ENCODE measurements at places on chromosomes 1 and 21.
A peak's percentile ranks its signal among the peaks of the same experiment; 100 is the strongest.

- no peak for DNase-seq
These were observed 54.4 kb downstream of the SETD4 start for GRCh38 chr21:36005879-36006400.

DNA sequence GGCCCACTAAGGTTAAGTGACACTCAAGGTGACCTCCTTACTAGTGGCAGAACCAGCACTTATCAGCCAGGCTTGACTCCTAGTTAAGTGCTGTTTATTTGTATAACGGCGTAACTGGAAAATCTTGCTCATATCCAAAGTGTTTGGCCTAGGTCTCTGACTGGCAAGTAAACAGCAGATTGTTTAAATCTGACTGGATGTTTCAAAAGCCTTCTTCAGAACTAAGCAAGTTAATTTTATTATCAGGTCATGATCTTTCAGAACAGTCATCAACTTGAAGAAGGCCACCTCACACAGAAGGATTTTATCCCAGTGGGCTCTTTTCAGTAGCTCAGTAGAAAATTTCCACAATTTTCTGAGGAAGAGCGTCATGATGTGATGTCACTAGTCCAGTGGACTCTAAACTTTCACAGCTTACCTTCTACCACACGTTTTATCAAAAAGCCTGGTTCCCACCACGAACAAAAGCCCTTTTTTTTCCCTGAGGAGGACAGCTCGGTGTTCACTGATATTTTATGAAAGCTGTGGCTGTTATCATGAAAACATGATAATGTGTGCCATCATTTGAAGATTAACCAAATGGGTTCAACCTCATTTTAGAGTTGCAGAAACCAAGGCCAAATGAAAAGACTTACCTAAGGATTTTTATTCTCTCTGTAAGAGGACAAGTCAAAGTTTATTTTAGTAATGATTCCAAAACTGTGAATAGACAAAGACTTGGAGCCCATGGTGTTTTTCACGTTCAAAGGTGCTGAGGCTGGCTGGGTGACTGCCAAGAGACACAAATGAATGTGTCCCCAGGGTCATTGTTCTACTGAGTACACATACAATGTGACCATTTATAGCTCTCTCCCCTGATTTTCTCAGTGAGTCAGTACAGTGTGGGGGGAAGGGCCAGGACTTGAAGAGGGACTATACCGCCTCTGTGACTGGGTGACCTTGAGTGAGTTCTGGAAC lies 9.1 kb downstream of the SGIP1 start:
- DNase-seq, result peak; percentile 79

GRCh38 chr21:45336535-45336810 lies 48.8 kb upstream of the POFUT2 start:
- no peak for DNase-seq

DNA sequence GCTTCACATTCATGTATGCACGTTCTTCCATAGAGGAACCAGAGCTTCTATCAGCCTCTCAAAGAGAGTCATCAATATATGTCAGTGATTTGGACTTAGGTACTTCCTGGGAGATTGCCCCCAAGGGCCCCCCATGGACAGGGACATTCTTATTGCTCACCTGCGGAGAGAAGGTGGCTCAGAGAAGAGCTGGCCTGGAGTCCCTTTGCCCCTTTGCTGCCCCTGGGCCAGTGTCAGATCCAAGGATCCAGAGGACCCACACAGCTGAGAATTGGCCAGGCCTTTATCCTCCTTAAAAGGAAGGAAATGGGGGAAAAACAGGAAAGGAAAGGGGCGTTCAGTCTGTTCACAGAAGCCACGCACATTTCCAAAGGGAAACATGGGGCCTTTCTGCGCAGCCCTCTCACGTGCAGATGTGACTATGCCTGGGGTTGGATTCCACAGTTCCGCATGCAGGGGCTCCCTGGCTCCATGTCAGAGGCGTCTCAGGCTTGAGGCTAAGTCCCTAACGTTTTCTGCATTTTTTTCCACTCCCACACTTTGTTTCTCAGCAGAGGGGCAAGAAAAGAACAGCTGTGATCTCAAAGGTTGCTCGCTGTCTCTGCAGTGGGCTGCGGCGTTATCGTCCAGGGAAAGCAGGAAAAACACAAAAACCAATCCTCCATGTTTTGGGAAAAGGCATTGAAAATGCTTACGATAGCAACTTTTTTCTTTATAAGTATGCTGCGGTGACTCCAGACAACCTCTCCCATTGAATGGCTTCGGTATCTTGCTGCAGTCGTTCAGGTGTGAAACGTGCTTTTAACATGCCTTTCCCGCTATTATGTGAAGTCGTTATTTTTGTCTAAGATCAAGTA lies 5.9 kb downstream of the C1orf226 start:
- no peak for DNase-seq

DNA sequence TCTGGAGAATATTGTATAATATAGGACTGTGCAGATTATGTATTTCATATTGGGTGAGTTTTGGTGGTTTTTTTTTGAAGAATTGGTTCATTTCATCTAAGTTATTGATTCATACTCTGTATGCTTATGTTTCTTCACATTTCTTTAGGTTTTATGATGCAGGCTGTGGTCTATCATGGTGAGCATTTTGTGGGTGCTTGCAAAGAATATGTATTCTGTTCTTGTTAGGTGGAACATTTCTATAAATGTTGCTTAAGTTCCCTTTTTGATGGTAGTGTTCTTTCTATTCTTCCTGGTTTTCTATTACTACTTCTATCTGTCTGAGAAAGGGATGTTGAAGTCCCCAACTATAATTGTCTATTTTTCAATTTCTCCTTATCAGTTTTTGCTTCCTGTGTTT lies 42.6 kb downstream of the PKN2 start:
- no peak for DNase-seq

- DNase-seq, result no peak
These were observed 14.1 kb downstream of the PDXK start for GRCh38 chr21:43733060-43733459.

- DNase-seq, result no peak
These were observed 33.5 kb downstream of the PDPN start for GRCh38 chr1:13617108-13617507.

GRCh38 chr21:35491920-35492678 lies 443.0 kb upstream of the RUNX1 start:
- DNase-seq, result no peak

- DNase-seq, result peak; percentile 60
These were observed 43.7 kb downstream of the COL6A1 start for GRCh38 chr21:46025113-46025770.

GRCh38 chr1:173168941-173169340 lies 38.2 kb downstream of the TNFSF4 start:
- DNase-seq, result no peak

GRCh38 chr1:1430114-1430982 lies 5.1 kb upstream of the VWA1 start:
- DNase-seq, result peak; percentile 67

GRCh38 chr1:41631971-41632370 lies 147.5 kb upstream of the EDN2 start:
- DNase-seq, result peak; percentile 52

DNA sequence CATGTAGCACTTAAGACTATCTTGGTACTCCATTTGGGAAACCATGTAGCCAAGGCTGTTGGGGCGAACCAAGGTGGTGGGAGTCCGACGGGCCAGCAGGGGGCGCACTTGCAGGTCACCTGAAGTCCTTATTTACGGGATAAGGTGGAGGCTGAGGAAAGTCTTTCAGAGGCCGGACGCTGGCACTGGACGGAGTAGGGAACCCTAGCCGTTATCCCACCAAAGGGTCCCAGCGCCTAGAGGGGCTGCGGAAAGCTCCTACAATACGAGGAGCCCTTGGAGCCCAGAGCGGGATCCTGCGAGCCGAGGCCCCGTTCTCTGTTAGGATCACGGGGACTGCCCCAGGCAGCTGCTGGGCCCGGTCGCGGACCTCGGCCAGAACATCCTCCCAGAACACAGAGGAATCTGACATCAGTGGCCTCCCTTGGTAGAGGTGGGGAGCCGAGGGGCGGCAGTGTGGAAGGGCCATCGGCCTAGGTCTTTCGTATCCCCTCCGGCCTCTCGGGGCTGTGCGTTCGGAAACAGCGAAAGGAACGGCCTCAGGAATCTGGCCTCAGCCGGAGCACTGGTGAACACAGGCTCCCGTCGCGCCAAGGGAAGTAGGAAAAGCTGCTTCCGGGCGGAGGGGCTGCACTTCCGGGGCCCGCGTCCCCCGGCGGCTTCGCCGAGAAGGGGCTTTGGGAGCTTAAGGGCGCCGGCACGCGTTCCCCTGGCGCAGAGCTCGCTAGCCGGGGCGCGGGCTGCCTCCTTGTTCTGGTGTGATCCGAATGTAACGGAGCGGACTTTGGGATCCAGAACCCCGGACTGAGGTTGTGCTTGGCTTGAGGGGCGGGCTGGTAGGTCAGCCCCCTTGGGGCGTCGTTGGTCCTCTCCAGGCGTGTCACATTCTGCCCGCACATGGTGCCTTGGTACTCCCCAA lies 29.9 kb upstream of the RPTN start:
- DNase-seq, result peak; percentile 74

- DNase-seq, result no peak
These were observed 51.3 kb downstream of the SSBP3 start for GRCh38 chr1:54354899-54355298.

- peak; percentile 77 for DNase-seq
These were observed 42.3 kb upstream of the SYT14 start for GRCh38 chr1:209895709-209896108.

- no peak for DNase-seq
These were observed 113.3 kb upstream of the DUSP10 start for GRCh38 chr1:221855156-221855555.

GRCh38 chr1:219703368-219703639 lies 90.4 kb upstream of the ZC3H11B start:
- no peak for DNase-seq

DNA sequence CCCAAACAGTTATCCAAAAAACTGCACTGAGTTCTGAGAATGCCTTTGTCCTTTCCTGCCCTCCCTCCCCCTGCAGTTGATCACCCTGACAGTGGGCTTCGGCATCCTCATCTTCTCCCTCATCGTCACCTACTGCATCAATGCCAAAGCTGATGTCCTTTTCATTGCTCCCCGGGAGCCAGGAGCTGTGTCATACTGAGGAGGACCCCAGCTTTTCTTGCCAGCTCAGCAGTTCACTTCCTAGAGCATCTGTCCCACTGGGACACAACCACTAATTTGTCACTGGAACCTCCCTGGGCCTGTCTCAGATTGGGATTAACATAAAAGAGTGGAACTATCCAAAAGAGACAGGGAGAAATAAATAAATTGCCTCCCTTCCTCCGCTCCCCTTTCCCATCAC lies 8.8 kb upstream of the NHLH1 start:
- no peak for DNase-seq

GRCh38 chr1:192418552-192419285 lies 101.9 kb downstream of the RGS21 start:
- DNase-seq, result no peak

DNA sequence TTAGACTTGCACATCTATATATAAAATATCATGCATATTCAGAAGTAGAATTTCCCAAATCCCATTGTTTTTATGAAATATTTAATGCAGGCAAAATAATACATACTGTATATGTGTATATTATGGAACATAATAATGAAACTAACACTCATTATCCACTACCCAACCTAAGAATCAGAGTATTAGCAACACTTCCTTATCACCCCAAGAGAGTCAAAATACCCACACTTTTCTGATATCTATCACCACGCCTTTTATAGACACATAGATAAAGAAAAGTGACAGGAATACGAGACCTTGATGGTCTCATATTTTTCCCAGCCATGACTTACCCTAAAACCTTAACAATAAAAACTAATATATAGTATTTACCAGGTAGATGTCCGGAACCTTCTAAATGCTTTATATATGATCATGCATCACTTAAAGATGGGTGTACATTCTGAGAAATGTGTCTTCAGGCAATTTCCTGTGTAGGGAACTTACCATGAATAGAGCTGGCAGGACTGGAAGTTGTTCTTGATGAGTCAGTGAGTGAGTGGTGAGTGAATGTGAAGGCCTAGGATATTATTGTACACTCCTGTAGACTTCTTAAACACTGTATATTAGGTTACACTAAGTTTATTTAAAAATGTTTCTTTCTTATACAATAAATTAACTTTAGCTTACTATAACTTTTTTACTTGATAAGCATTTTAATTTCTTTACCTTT lies 45.5 kb downstream of the TNFSF4 start:
- DNase-seq, result peak; percentile 82

GRCh38 chr1:106700211-106700610 lies 356.3 kb upstream of the PRMT6 start:
- DNase-seq, result peak; percentile 20

GRCh38 chr1:182303778-182304177 lies 87.8 kb downstream of the GLUL start:
- DNase-seq, result no peak

- no peak for DNase-seq
These were observed 155.0 kb downstream of the PIGK start for GRCh38 chr1:77064246-77064645.

- no peak for DNase-seq
These were observed 29.1 kb downstream of the VTCN1 start for GRCh38 chr1:117181630-117182041.

GRCh38 chr1:20150326-20150705 lies 11.2 kb downstream of the PLA2G2F start:
- no peak for DNase-seq

GRCh38 chr1:113057006-113057405 lies 16.0 kb upstream of the LRIG2 start:
- no peak for DNase-seq

GRCh38 chr21:38401191-38401926 lies 96.9 kb downstream of the ERG start:
- DNase-seq, result no peak

All from astrocyte of the spinal cord (primary cell).